ENCODE measurements at places on chromosomes 13 and 19.

DNA sequence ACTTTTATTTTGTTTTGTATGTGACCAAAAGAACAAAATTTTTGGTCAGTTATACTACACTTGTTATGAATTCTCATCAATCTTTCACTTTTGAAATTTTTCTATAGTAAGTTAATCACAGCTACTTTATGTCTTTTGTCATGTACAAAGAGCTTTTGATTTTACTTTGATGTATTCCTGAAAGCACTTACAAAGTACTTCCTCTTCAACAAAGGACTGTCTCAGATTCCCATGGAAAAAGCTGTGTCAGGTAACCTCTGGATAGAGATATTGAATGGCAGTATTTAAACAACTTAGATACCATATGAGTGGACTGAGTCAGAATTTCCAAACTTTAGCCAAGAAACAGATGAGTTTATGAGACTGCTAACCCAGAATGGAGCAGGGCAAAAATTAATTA lies 689.3 kb upstream of the ATXN8OS start:
- DNase-seq, result no peak

DNA sequence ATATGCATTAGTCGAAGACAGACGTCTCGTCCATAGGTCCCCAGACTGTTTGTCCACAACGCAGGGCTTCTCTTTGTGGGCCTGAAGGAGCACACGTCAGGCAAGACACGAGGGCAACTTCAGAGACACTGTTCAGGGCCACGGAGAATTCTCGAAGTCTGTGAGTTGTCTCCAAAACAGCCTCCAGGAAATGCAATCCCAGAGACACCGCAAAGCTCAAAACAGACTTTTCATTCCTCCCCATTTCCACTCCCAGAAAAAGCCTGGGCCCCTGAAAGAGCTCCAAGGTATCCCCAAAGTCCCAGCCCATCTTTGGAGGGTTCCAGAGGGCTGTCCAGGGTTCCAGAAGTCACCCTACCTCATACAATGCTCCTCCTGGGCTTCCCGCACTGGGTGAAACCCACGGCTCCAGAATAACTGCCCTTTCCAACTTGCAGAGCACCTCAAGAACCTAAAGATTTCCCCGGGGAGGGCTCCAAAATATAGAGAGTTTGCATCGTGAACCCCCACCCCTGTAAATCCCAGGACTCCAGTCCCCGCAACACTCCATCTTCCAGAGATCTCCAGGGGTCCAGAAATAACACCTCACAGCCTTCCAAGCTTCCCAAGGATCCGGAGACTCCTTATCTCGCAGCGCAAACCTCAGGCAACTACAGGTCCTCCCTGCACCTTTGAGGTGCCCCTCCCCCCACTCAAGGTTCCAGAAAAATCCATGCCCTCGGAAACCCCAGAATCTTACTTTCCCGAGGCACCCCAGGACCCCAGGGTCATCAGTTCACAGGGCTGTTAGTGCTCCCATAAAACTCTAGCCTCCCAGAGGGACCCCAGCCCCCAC lies 687 bp upstream of the FTL start:
- DNase-seq, result no peak

- DNase-seq, result no peak
Observed at GRCh38 chr19:6685962-6686627, 16.1 kb upstream of the TNFSF14 start.

- DNase-seq, result no peak
Observed at GRCh38 chr13:60410299-60410698, 13.3 kb downstream of the TDRD3 start.

GRCh38 chr19:33811736-33812387 lies 15.2 kb downstream of the KCTD15 start:
- no peak for DNase-seq

All from activated CD4-positive, alpha-beta T cell treated with anti-CD3 and anti-CD28 coated beads, Interleukin-2, amount 50 U/mL, for 16 hours (primary cell).